ENCODE measurements at places on chromosomes 1 and 21.

- DNase-seq = no peak
These were observed 173.3 kb upstream of the PRMT6 start for GRCh38 chr1:106883208-106883607.

- no peak for DNase-seq
These were observed 60.3 kb downstream of the FAAP20 start for GRCh38 chr1:2134266-2134620.

GRCh38 chr1:213686983-213687382, 300.8 kb upstream of the PROX1 start:
- DNase-seq = no peak

GRCh38 chr1:156416993-156417392, 48.0 kb downstream of the RHBG start:
- no peak for DNase-seq

All from stimulated activated CD8-positive, alpha-beta memory T cell treated with anti-CD3 and anti-CD28 coated beads, Interleukin-4, amount 100 ng/mL, for 1 hour (primary cell).